CD4-positive, alpha-beta T cell treated with Interleukin-2 at 100 ng/mL for 4 hours (primary cell): ENCODE measurements at places on chromosomes 2 and 18.

GRCh38 chr2:55899881-55900280 lies 23.7 kb downstream of the EFEMP1 start:
- no peak for DNase-seq

DNA sequence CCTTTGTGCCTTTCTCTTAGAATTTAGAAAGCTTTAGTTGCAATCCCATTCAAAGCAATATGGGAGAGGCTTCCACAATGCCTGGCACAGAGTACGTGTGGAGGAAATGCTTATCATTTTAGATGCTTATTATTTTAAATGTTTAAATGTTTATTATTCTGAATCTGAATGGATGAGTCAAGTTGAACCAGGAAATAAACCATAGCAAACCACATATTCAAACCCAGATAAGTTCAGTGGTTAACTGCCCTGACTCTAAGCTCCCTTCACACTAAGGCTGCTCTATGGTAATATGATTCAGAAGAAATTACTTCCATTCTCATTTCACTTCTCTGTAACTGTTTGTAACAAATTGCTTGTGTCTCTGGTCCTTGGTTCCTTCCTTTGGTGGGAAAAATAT lies 5.2 kb upstream of the PPP4R1 start:
- peak; percentile 30 for DNase-seq

DNA sequence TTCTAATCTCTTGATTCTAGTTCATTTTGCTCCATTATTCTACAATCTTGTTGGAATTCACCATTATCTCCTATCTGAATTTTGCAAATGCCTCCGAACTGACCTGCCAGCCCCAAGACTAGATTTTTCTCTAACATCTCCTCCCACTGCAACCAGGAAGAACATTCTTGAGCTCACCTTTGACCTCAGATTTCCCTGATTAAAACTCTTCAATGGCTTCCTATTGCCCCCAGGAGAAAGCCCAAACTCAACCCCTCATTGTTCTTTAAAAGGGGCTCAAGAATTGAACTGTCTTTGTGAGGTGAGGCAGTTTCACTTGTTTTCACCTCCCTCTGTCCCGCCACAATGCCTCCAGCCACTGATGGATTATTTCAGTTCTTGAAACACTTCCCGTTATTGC lies 784.6 kb upstream of the ZEB2 start:
- no peak for DNase-seq

DNA sequence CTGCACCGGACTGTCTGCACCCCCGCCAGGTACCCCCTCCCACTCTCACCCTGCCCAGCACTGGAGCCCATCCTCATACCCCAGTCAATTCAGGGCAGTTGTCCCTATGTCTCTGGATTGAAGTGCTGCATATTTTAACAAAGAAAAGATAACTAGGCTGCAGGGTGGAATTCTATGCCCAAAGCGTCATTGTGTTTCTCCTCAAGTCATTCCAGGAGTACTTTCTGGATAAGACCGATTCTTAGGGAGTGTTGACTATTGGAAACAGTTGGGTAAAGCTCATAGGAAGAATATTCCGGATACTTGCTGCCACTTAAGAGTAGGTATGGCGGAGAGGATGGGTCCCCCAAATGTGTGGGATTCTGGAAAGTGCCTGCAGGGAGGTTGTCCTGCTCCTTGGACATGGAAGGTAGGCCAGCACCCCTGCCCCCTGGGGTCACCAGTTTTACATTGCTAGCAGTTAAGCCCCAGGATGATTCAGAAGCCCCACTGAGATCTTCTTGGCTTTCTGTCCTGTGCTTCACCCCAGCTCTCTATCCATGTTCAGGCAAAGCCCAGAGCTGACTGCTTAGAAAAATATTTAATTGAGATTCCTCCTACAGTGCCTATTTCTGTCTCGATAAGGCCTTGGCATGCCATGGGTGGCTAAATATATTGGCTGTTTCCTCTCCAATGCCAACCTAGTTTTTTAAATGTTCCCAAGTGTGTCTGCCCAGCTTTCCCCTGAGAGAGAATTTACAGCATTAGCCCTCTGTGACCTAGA lies 48.2 kb downstream of the RPL37A start:
- no peak for DNase-seq

DNA sequence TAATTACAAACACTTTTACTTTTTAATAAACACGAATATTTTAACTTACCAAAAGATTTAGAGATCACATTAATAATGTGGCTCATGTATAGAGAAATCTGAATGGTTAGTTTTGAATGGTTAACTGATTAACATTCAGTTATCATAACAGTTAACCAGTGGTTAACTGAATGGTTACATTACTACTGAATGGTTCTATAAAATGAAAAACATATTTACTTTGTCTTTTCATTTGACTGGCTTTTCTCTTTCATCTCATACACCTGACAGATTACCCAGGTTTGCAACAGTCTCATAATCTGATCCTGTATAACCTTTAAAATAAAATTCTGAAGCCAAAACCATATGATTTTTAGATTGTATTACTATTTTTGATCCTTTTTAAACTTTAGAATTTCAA lies 91.9 kb downstream of the EPB41L5 start:
- no peak for DNase-seq

DNA sequence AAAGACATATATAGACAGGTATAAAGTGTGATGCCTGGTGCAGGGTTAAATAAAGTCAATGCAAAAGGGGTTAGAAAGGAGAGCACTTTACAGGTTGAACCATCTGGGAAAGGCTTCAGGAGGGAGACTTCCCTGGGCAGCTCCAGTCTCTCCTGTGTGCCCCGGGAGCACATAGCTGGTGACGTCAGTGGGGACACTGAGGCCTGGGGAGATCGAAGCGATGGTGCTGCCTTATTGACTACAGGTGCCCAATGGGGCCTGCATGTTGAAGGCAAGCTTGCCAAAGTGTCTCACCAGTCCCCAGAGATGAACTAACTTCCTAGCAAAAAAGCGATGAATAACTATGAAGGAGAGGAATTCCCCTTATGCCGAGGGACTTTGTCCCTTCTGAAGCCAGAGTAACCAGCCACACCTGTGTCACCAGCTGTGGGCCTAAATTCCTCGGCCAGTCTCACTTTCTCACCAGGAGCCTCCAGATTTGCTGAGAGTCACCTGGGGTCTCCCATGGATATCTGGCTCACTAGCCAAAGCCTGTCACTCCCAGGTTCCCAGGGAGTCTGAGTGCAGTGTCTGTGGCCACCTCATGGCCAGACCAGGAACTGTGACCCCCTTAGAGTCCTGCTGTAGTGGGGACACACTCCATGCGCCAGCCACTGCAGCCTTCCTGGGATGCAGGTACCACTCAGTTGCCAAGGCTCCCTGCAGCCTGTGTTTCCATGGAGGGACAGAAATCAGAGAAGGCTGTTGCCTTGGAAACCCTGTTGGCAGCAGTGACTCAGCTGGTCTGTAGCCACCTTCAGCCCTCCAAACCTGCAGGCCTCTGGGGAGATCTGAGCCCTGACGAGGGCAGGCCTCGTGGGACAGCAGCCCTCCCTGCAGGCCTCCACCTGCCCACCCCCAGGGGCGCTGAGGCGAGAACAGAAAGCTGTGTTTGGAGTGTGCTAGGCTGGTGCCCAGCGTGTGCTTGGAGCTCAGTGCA lies 128.7 kb downstream of the CTIF start:
- no peak for DNase-seq

DNA sequence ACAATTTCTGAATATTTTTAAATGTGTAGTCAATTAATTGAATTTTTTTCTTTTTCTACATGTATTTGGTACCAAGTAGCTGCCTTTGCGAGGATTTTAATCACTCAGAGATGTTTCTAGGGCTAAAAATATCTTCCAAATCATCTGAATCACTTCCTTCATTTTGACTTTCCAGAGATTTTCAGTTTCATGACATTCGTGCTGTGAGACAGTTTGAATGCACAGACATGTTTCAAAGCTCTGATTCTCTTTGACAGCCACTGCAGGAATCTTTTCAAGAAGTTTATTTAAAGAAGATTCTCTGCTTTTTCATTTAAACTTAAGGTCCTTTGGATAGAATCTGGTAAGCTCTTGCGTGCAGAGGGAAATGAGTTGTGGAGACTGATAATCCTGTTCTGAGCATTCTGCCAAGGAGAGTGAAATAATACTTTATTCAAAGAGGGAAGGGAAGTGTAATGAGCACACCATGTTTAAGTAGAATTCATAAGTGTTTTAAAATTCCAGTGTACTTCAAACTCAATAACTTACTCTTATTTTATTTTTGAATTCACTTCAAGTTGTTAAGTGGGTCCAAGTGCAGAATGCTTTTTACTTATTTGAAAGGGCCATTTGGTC lies 9.7 kb downstream of the CYBRD1 start:
- no peak for DNase-seq

GRCh38 chr18:25144820-25145219 lies 207.1 kb downstream of the ZNF521 start:
- DNase-seq: no peak

DNA sequence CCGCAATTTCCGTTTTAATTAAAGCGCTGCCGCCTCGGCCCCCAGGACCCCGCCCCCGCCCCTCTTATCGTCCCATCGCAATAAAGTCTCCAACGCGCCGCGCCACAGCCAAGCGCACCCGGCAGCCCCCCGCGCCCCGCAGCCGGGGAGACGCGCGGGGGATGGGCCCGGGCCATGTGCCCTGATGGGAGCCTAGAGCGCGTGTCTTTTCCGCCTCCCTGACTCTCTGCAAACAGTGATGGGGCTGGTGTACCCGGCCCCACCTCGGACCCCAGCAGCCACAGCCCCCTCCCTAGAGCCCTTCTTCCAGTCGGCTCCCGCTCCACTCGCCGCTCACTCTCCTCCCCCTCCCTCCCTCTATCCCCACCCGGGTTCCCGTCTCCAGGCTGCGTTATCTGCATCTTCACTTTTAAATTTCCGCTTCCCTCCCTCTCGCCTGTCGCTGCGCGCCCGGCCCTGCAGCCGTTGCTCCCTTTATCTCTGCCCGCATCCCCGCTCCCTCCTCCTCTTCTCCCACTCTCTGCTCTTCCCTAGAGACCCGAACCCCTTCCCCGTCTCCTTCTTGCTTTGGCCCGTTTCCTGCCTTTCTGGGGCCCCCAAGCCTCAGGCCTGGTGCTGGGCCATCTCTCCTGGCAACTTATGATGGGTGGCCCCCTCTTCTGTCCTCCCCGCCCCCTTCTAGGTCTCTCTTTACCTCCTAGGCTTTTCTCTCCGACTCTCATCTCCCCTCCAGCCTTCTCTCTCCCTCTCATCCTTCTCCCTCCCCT lies 524 bp upstream of the FEV start:
- DNase-seq: no peak

GRCh38 chr2:37877457-37878315 lies 47.4 kb upstream of the RMDN2 start:
- peak; percentile 77 for DNase-seq

- no peak for DNase-seq
These were observed 867.3 kb downstream of the TRIB2 start for GRCh38 chr2:13584020-13584419.

- no peak for DNase-seq
These were observed 12.2 kb downstream of the FHOD3 start for GRCh38 chr18:36309436-36310391.

DNA sequence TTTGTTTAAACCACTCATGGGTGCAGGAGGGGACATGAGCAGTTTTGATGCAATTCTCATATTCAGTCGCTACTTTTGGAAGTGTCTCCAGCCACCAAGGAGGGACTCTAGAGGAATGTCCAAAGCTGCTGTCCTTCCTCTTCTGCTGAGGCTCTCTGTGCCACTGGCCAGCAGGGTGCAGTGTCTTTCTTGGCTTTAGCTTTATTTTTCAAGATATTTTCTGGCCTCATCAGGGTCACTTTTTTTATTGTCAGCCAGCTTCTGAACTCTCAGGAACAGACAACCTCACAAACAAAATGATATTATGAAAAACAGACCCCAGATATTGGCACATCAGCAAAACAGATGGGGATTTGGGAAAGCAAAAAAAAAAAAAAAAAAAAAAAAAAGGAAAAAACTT lies 289.3 kb upstream of the ZSWIM2 start:
- DNase-seq: no peak

GRCh38 chr2:104874230-104874629 lies 20.3 kb downstream of the POU3F3 start:
- DNase-seq: no peak

DNA sequence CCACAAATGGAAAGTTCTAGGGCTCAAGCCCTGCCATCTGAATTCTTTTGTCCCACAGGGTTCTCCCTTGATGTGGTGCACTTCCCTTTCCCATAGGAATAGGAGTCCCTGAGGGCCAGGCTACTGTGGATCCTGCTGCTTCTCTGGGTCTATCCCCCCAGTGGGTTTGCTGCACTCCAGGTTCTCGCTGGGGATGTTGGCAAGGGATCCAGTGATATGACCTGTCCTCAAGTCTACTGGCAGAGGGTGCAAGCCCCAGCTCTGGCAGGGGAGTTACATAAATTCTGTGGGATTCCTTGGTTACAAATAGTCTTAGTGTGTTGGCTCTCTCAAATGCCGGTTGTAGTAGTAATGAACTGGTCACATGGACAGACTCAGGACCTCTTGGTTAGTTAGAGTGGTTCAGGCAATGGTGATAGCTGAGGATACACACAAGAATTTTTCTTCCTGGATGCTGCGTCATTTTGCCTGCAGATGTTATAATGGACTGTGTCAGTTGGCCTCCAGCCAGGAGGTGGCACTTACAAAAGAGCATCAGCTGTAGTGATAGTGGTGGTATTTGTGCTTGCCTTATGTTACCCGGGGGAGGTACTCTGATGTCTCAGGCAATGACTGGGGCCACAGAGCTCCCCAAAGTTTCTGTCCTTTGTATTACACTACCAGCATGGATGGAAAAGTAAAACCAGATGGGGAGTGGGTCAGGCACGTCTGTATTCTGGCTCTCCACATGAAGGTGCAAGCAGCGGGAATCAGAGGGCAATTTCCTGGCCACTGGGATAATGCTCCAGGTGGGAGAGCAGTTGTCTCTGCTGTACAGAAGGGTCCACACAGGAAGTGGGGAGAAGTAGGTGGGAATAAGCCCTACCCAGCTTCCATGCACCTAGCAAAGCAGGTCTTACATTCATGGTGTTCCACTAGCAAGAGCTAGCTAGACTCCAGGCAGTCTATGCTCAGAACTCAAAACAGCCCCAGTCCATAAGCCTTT lies 267.9 kb downstream of the SOX11 start:
- DNase-seq: no peak

DNA sequence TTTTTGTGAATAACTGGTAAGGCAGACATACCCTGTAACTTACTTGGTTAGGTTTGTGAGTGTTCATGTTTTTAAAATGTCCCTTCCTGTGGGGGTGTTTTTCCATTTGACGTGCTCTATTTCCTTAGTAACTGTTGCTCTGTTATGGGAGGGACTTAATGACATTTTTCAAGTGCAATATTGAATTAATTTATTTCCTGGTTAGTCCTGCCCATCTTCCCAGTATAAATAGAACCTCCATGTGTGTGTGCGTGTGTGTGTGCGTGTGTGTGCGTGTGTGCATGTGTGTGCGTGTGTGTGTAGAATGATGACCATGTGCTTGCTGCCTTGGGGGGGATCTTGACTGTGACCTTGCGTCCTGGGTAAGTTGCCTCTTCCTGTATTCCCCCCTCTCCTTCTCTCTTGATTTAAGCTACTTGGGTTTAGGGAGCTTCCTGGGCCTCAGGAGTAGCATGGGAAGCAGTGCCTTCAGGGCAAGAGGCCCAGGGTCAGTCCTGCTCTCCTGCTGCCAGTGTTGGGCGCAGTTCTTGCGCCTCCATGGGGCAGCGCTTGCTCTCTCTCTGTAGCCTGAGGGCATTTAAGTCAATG lies 163.9 kb downstream of the LDLRAD4 start:
- peak; percentile 77 for DNase-seq
